ENCODE measurements at places on chromosomes 2 and 18. TPM values are rescaled to one million over a fixed set of nuclear protein-coding genes. Genes with fewer than 3 reads are reported as not detected.

MATN3 gene
- total RNA-seq: 4.1 TPM

DNA sequence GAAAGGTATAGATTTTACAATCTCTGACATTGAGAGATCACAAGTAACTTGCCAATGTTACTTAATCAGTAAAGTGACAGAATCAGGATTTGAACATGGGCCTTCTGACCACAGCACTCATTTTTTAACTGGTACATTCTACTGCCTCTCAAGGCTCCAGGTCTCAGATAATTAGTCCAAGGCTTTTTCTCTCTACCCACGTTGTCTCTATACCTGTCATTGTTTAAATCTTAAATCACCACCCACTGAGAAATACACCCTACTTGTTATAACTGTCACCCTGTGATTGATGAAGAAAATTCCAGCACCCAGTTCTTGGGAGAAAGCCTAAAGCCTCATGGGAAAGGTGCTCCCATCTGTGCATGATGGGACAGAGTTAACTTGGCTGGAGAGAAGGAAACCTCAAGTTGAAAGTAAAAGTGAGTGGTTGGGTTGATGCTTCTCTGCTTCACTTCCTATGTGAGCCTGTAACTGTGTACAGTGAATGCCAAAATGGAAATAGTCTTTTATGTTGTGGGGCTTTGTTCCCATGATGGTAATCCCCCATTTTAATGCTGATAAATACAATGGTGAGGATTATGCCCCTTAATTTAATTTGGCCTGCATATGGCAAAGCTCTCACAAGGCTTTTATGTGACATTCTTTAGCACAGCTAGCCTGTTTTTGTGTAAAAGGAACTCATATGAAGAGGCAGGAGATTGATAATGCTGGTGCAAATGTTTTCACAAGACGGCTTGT lies 190.1 kb upstream of the SP5 start:
- H3K4me3 ChIP-seq: no peak overlapping the region
- no peaks in the 10 kb centered on the region for H3K4me1 ChIP-seq
- no peaks in the 10 kb centered on the region for H3K27me3 ChIP-seq
- DNase-seq: no peak

CYP26B1 gene
- total RNA-seq: 4.5 TPM

GRCh38 chr2:74538881-74539339 lies 9.2 kb downstream of the HTRA2 start:
- H3K36me3 ChIP-seq: peaks cover 31% of the 10 kb centered on the region
- DNase-seq: no peak
- no peaks in the 10 kb centered on the region for H3K27me3 ChIP-seq
- no peaks in the 10 kb centered on the region for H3K4me1 ChIP-seq
- no peak overlapping the region for H3K4me3 ChIP-seq

GRCh38 chr2:109660046-109660860 lies 46.1 kb downstream of the SOWAHC start:
- H3K27me3 ChIP-seq: no peaks in the 10 kb centered on the region
- no peaks in the 10 kb centered on the region for H3K36me3 ChIP-seq
- peaks cover 9% of the 10 kb centered on the region for H3K4me1 ChIP-seq
- H3K27ac ChIP-seq: no peak overlapping the region
- DNase-seq: no peak
- H3K4me3 ChIP-seq: no peak overlapping the region

MAP3K19 gene
- 16.0 TPM for total RNA-seq

DNA sequence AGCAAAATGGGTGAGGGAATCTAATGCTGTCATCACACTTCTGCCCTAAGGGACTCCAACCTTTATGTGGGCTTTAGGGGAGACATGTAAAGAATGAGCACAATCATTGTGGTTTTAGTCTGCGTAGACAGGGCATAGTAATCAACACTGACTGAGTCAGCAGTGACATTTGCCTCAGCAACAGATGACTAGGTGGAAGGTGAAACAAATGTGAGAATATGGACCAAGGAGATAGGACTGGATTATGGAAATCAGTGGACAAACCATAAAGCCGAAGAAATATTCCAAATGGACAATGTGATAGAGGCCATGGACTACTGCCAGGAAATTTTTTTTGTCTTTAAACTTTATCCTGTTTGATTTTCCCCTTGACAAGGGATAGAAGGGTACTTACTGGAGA lies 83.9 kb downstream of the PDK1 start:
- no peaks in the 10 kb centered on the region for H3K36me3 ChIP-seq
- DNase-seq: no peak
- H3K4me1 ChIP-seq: no peaks in the 10 kb centered on the region
- H3K27ac ChIP-seq: no peak overlapping the region
- H3K27me3 ChIP-seq: no peaks in the 10 kb centered on the region

DNA sequence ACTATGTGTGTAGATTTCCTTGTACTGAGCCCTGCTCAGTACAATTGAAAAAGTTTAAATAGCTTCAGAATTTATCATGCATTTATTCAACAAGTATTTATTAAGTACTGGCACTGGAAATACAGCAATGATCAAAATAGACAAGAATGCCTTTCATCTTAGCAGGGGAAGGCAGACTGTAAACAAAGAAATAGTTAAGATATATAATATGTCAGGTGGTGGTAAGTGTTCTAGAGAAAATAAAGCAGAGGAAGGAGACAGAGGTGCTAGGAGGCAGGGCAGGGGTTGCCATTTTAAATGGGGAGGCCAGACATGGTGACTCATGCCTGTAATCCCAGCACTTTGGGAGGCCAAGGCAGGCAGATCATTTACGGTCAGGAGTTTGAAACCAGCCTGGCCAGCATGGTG lies 13.6 kb upstream of the LIPG start:
- H3K36me3 ChIP-seq: no peaks in the 10 kb centered on the region
- no peaks in the 10 kb centered on the region for H3K4me1 ChIP-seq
- H3K27ac ChIP-seq: no peak overlapping the region
- H3K4me3 ChIP-seq: no peak overlapping the region
- DNase-seq: no peak

CGREF1 gene
- total RNA-seq: 22.7 TPM

ASPRV1 gene
- 4.9 TPM for total RNA-seq

Measured in spinal cord (tissue), 10 donors.